ENCODE measurements at places on chromosomes 5 and 9.

GRCh38 chr5:115329475-115329874 lies 33.0 kb upstream of the CCDC112 start:
- DNase-seq, result no peak

- no peak for DNase-seq
Measured at GRCh38 chr5:172389578-172390112, 64.7 kb downstream of the SH3PXD2B start.

- DNase-seq, result no peak
Measured at GRCh38 chr9:84412654-84413053, 72.1 kb upstream of the SLC28A3 start.

GRCh38 chr5:146018514-146019375 lies 82.4 kb downstream of the SH3RF2 start:
- no peak for DNase-seq

DNA sequence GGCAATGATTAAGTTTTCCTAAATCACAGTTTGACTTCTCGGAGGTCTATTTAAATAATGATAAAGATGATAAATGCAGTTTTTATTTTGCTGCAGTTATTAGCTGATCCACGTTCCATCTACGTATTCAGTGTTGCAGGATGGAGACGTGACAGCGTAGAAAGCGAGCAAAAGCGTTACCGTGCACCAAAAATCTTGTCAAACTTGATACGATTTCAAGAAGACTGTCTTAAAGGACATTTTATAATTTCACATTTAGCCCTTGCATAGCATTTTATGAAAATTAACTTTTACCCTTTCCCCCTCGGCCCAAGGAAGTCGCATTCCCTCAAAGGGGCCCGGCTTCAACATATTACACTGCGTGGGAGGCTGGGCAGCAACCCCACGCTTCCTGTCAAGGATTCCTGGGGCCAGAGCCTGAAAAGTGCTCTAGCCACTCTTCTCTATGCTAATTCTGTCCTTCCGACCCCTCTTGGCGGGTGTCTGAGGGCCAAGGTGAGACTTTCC lies 7.1 kb upstream of the PURA start:
- no peak for DNase-seq

DNA sequence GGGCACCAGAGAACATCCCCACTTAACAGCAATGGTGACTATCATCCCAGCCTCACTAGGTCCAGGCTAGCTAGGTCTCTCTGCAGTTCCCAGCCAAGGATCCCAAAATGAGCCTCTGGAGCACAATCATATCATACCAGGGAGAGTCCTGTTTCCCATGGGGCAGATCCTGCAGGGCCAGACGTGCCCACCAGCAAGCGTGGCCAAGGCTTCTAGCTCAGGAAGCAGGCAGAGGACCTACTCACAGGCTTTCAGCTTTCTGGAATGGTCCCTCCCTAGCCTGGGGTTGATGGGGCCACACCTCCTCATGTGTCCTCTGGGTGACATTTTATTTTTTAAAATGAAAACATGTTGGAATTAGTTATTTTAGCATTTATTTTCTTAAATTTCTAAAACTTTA lies 45.7 kb upstream of the PITX1 start:
- no peak for DNase-seq

- no peak for DNase-seq
Measured at GRCh38 chr5:173857234-173857633, 30.9 kb upstream of the CPEB4 start.

- DNase-seq, result no peak
Measured at GRCh38 chr5:179191506-179192184, 131.5 kb downstream of the ZNF354C start.

DNA sequence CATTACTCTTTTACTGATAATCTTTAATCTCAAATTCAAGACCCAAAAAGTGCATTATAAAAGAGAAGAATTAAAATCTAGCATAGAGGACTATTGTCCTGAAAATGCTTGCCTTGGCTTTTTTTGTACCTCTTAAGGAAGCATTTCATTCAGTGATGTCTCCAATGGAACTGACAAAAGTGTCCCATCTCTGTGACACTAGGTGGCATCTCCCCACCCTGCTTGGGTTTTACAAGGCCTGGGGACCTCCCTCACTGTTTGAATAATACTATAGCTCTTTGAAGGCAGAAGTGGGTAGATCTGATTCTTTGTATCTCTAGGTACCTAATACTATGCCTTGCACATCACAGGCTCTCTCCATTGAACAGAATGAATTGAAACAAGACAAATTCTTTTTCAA lies 180.6 kb downstream of the EPB41L4A start:
- no peak for DNase-seq

- no peak for DNase-seq
Measured at GRCh38 chr5:23419115-23419514, 88.3 kb upstream of the PRDM9 start.

DNA sequence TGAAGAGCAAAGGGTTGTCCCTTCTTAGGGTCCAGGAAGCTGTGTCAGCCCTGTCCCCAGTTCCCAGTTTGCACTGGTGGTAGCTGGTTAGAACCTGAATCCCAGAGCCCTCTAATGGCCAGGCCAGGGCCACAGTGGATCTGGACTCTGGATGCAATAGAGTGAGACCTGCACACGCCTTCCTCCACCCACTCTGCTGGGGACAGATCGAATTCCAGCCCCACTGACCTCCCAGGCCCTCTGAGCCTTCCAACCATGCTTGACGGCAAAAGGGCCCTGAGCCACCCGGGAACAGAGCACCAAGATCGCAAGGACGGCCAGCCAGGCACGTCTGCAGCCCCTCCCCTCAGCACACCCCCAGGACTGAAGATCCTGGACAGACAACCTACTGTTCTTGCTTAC lies 23.7 kb downstream of the NAIF1 start:
- DNase-seq, result no peak

DNA sequence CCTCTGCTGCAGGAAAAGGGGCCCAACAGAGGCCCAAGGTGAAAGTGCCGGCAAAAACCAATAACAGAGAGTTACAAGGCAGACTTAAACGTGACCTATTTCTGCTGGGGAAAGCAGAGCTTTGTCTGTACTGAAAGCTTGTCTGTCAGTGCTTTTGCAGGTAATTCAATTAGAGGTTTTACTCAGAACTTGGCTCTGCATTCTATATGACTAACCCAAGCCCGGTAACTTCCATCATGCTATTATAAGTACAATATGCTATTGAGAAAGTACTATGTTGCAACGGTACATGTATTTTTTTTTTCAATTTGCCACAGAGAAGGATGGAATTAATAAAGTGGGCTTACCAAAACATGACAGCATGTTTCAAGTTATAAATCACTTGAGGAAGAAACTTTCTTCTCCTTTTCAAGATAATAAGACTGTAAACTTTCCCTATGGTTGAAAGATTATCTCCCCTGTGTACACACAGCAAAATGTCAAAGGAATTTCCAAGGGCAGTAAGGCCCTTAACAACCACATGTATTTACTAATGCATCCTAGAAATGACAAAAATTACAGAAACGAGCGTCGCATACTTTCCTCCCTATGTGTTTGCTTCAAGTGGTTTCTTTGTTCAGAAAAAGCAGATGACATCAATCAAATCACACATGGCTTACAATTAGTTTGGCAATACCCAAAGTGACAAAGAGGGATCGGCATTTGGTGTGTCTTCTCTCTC lies 282.4 kb downstream of the EFNA5 start:
- no peak for DNase-seq

GRCh38 chr5:62182802-62183201 lies 123.2 kb upstream of the KIF2A start:
- no peak for DNase-seq

DNA sequence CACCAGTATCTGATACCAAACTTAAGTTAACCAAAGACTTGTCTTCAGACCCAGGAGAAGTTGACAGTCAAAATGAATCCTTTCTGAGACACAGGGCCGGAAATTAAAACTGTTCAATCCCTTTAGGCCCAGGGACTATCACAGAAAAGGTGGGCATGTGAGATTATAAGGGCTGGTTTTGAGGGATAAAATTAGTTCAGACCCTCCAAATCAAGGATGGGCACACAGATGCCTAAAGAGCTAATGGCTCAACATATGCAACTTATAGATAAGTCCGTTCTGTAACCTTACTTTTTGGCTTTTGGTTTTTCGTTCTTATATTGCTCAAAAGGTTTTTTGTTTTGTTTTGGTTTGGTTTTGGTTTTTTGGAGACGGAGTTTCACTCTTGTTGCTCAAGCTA lies 129.6 kb upstream of the ABCA1 start:
- no peak for DNase-seq

DNA sequence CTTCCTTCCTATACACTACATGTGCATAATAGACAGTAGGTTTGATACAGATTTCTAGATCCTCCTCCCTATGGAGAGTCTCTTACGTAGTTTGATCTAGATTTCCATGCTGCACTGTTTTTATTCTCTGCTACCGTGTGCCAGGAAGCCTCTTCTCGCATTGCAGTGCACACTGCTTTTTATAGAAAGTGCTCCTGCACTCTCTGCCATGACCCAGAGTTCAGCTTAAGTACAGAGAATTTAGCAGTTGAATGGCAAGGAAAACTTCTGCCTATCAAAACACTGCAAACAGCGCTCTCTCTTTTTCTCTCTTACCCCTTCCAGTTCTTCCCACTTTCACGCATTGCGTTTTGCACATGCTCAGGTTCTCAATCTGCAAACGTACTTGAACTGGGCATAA lies 187.4 kb downstream of the ARHGAP26 start:
- DNase-seq, result no peak

DNA sequence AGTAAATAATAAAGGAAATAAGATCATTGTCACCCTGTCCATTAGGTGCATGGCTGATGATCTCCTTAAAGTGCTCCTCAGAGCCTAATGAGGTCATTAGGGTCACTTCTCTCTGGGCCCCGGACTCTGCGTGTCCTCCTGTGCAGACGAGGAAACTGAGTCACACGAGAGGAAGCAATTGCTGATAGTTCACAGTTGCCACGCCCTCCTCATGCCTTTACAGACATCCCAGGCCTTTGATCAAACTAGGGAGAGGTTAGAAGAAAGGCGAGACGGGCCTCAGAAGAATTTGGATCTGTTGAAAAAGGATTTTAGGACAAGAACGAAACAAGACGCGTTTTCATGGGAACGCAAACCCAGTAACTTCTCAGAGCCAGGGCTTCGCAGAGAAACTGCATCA lies 32.0 kb upstream of the MSX2 start:
- no peak for DNase-seq

DNA sequence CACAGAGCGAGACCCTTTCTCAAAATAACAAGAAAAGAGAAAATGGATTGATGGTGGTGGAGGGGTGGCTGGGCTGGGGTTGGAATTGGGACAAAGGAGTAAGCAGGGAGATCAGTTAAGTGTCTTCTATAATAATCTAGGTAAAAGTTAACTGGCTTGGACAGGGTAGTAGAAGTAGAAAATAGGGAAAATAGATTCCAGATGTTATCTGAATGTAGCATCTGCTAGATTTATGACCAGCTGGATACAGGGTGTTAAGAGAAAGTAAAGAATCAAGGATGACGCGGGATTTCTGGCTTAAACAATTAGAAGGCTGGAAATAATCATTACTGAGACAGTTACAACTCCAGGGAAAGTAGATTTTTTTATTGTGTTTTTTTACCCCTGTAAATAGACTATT lies 13.0 kb downstream of the PPP6C start:
- DNase-seq, result no peak

- DNase-seq, result no peak
Measured at GRCh38 chr5:99369797-99370593, 441.2 kb upstream of the CHD1 start.

GRCh38 chr5:178866946-178867345 lies 7.2 kb downstream of the ZNF354B start:
- DNase-seq, result no peak

DNA sequence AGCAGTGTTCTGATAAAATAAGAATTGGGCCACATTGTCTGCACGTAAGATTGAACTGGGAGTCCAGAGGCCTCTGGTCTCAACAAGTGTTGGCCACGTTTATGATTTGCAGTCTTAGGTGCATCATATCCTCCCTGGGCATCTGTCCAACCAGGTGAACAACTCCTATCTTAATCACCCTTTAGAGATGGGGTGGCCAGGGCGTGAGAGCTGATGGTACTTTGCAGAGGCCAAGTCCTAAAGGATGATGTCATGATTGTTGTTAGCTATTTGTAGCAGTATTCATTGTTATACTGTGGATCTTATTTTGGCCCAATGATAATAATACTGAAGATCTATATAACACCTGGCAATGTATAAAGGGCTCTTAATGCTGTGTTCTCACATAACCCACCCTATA lies 73.2 kb upstream of the RARS1 start:
- no peak for DNase-seq

DNA sequence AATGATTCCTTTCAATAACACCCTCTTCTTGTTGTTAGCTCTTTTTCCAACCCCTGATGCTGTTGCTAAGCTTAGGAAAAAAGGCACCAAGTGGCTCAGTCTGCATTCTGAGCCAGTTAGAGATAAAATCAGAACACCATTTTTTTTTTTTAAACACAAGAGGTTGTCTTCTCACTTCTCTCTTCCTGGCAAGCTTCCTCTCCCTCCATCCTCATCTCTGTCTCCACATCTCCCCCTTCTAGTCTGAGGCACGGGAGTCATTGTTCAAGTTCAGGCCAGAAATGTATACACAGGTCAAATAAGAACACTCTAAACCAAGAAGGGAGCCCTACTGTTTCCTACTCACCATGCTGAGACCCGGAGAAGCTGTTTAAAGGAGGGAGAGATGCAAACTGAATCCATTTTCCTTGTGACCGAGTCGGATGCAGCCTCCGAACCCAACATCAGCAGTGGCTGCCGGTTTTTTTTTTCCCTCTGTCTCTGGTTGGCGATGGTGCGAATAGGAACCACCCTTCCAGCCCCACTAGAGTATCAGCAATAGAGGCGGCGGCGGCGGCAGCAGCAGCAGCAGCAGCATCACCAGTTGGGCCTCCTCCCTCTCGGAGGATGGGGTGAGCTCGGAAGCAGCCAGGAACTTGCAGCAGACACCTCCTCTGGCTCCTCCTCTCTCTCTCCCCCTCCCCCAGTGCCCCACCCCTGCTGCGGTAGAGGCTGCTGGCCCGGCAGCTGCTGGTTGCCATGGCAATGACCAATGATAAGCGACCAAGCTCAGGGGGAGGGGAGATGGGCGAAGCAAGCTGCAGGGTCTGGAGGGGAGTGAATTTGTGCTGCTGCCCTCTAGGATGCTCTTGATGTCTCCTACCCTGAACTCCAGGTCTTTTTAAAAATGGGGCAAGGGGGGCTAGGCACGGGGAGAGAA lies at the start of gene JAKMIP2:
JAKMIP2 (minus strand) TSS at position 619 of the 919 bp plus-strand sequence. CDS start 110,922 bp downstream, outside the sequence.
- DNase-seq, result peak; percentile 56

DNA sequence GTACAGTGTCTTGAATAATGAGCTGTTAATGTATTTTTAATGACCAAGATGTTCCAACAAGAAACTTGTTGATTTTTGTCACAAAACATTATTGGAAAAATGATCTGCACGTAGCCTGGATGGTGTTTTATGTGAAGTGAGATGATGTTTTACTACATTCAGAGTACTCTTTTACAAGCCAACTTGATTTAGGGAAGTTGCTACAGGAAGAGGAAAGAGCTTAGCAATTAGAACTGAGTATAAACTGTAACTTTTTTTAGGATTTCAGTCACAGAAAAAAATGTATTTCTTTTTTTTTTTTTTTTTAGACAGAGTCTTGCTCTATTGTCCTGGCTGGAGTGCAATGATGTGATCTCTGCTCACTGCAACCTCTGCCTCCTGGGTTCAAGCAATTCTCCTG lies 113.6 kb upstream of the ADRA1B start:
- no peak for DNase-seq

- DNase-seq, result no peak
Measured at GRCh38 chr5:54135042-54135441, 175.3 kb downstream of the ARL15 start.

- peak; percentile 90 for DNase-seq
Measured at GRCh38 chr5:43042626-43043399, 2.7 kb upstream of the ANXA2R start.
